ENCODE measurements at places on chromosomes 2 and 18.
A peak's percentile ranks its signal among the peaks of the same experiment; 100 is the strongest.

- no peak for DNase-seq
Observed at GRCh38 chr2:33696234-33696633, 97.1 kb upstream of the FAM98A start.

DNA sequence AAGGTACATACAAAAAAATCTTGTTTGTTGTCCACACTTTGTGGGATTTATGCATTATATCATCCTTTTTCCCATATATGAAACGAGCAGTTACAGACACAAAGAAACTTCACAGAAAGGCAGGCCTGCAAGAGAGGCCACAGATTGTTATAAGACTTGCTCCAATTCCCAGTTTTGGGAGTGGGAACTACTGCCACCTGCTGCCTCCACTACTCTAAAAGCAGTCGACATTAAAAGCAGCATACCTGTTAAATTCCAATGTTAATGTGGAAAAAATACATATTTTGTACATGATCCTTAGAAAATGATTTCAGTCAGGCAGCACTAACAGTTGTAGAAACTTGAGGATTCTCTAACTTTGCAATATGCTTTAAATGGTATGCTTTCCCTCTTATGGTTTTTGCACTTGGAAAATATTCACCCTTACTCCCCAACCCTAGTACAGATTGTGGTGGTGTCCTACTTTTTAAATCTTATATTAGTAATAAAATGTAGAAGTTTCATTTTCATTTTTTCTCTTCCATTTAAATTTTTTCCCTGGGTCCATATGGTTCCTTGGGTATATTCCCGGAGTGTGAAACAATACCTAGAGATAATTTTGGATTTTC is 37.9 kb downstream of the SLC38A11 start:
- DNase-seq, result no peak

DNA sequence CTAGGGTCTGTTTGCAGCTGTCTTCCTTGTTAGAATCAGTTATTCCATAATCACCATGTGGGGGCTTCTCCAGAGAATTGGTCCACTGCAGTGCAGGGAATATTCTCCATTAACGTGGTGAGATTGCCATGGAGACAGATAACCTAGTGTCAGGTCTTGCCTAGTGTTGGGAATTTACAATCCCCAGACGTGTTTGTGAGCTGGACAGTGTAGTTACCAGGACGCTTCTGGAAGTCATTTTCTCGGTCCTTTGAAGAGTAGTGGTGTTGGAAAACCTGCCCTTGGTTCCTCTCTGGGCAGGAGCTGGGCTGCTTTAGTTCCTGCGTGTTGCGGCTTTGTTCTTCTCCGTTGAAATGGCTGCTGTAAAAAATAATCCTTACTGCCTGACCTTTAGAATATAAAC is 68.8 kb upstream of the LYPD6B start:
- no peak for DNase-seq

DNA sequence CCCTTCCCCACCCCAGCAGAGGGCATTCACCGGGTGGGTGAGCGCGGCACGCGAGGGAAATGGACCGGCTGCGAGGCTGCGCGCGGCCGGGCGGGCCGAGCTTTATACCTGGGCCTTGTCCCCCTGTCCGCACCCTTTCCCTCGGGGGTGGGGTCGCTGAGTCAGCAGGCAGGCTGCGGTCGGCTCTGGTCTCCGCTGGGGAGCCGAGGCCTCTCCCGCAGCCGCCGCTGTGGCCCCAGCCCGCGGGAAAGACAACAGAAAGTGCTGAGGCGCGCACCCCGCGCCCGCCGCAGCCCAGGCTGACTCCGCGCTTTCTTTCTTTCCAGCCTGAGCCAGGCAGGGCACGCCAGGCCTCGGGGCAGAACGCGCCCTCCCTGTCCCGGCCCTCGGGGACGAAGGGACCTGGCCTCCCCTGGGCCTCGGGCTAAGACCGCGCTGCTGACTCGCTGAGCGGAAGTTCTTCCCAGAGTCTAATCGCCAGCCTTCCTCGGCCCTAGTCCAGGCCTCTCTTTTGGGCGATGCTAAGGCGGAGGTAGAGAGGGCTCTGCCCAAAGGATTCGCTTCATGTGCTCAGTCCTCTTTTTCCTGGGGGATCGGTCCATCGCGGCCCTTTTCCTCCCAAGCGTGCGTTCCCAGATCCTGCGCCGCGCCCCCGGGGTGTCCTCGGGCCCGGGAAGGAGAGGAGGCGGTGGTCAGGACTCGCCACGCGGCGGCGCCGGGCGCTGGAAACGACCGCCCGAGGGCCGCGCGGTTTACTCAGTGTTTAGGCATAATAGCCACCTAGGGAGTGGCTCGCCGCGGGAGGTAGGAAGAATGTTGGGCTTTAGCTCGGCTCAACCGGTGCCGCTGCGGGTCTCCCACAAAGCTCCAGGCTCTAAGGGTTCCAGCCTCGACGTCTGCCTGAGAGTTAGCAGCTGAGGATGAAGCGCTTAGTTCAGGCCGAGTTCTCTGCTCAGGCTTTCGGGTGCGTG is at the start of gene CRYBA2:
Gene CRYBA2 (minus strand): TSS at position 78 of the 971 bp plus-strand sequence. CDS start 246 bp downstream, outside the sequence.
- no peak for DNase-seq

DNA sequence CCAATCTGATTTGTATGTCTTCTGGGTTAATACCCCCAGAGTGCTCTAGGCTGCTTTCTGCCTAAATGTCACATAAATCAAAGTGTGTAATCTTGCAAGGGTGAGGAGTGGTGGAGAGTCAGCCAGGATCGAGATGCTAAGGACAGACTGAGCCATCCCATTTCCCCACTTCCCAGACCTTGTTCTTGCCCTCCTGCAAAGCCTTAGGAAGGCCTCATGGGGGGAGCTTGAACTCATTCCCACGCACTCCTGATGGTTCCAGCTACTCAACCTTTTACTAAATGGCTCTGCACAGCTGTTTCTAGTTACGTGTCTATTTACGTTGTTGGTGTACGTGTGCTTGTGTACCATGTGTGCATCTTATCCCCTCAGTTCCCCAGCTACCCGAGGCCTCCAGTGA is 423.6 kb upstream of the TNP1 start:
- DNase-seq, result no peak

- no peak for DNase-seq
Observed at GRCh38 chr18:40341701-40342100, 1613.3 kb upstream of the PIK3C3 start.

DNA sequence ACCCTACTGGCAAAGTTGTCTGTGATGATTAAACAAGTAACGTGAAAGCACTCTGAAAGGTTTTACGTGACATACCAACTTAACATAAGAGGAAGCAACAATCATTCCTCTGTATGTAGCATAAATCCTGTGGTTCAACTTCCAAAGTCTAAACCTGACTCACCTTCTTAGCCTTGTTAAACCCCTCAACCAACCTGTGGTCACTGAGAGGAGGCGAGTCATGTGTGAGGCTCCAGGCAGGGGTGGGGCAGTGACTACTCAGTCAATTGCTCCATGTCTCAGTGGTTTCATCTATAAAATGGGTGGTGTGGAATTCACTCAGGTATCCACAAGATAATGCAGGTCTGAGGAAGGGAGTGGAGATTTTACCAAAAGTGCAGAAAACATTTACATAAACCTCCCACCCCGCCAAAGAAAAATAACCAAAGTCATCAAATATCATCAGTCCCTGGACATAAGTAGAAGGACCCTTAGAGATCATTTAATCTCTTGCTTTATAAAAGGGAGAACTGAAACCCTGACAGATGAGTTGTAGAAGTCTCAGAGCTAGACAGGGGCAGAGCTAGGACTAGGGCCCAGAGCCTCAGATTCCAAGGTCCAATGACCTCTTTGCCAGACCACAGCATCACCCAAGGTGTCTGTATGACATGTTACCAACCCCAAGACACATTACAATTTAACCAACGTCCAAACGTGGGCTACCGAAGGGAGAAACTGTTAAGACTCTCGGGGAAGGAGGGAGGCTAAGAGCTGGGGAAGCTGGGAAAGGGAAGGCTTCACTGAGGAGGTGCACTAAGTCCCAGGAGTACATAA is 3.7 kb upstream of the PCBP1 start:
- DNase-seq, result no peak

DNA sequence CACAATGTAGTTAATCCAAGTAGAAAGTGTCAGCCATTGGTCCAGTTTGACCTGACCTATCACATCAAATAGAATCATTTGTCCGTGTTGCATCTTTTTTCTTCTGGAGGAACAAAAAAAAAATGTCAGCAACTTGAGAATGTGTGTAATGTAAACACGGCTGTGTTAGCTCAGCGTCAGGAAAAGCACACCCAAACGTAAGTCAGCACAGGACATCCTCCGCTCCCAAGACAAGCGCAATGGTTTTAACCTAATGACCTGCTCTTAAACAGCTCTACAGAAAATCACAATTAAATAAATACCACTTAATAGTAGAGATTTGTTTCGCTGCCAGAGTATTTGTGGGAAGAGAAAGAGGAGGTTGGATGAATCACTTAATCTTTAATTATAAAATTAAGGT is 59.4 kb downstream of the OSR1 start:
- no peak for DNase-seq

- DNase-seq, result peak; percentile 44
Observed at GRCh38 chr2:232838406-232838874, 31.6 kb upstream of the SNORC start.

- DNase-seq, result no peak
Observed at GRCh38 chr2:179222076-179222475, 42.6 kb downstream of the SESTD1 start.

DNA sequence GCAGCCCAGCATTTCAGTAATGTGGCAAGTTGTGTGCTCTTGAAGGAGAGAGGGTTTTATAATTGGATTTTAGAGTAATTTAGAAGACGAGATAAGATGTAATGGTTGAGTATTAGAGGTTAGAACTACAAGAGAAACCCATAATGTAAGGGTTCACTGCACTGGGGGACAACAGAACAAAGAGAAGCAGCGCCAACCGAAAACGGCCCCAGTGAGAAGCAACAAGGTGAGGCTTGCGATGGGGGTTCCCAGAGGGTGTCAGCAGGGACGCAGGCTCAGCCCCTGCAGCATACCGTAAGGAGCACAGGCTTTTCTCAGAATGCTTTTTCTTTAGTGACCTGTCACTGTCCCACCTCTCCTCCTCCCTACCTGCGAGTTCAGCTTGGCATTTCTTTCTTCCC is 183.9 kb upstream of the ETAA1 start:
- DNase-seq, result no peak

DNA sequence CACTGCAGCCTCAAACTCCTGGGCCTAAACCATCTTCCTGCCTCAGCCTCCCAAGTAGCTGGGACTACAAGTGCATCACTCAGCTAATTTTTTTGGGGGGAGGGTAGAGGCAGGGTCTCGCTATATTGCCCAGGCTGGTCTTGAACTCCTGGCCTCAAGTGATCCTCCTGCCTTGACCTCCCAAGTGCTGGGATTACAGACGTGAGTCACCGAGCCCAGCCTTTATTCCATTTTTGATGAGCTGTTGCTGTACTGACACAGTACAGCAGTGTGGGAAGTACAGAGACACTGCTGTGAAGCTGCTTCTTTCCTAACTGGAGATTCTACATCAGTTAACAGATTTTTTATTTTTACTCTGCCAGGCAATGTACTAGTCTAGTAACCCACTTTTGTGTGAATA is 18.8 kb downstream of the PTRHD1 start:
- DNase-seq, result no peak

- DNase-seq, result no peak
Observed at GRCh38 chr2:5132281-5132680, 559.9 kb upstream of the SOX11 start.

GRCh38 chr18:7334973-7335568 is 104.2 kb downstream of the LRRC30 start:
- no peak for DNase-seq
